ENCODE measurements at places on chromosomes 13 and 19.

GRCh38 chr19:35347171-35347929 is at the start of gene FFAR1:
FFAR1 (plus strand) TSS chr19:35347902; CDS start chr19:35351552, 3,650 bp downstream.
- DNase-seq: no peak

DNA sequence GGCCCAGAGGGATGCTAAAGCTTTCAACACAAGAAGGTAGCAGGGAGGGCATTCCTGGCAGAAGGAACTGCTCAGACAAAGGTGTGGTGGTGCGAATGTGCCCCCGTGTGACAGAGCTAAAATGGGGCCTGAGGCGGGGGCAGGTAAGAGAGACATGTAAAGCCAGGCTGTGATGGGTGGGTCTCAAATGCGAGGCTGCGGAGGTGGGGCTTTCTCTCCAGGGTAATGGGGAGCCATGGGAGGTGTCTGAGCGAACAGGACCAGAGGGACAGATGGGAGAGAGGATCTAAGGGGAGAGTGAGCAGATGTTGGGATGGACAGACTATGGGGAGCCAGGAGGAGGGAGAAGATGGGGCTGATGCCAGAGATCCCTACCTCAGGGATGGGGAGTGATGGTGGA is 44.7 kb upstream of the NFIC start:
- DNase-seq: no peak

DNA sequence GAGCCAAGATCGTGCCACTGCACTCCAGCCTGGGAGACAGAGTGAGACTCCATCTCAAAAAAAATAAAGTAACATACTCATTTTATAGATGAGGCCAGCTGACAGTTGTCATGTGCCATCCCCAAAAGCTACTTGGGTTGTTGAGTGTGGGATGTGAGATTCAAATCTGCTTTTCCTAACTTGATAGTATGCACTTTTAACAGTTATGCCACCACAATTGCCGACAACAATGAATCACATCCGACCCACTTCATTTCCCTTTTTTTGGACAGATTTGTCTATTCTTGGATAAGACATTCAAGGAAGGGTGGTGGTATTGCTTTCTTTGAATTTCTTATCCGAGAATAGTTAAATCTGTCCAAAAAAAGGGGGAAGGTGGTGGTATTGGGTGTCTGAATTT is 16.3 kb upstream of the DNMT1 start:
- DNase-seq: no peak

DNA sequence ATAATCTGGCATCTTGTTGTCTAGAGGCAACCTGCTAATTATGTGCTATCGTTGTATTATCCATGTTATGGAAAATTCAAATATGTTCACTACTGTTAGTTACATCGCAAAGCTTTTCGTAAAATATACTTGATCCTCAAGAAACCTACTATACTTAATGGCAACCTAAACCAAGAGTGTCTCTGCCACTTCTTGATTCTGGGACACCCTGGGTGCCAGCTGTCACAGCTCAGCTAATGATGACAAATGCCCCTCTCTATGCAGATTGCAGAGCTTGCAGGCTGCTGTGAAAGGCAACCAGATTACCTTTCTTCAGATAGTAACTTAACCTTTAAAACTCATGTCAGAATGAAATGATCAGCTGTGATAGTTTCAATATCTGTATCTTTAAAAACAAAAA is 8.9 kb upstream of the MAB21L1 start:
- no peak for DNase-seq

DNA sequence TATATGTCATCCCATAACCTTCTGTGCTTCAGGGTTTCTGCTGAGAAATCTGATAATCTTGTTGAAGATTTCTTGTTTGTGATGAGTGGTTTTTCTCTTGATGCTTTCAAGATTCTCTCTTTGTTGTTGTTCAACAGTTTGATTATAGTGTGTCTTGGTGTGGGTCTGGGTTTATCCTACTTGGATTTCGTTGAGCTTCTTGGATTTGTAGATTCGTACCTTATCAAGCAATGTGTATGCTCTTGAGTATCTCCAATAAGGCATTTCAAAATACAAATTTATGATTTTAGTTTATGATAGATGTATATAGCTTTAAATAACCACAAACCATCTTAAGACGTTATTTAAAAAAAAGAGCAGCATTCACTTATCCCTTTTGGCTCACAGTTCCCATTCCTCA is 57.5 kb downstream of the URI1 start:
- DNase-seq: no peak

DNA sequence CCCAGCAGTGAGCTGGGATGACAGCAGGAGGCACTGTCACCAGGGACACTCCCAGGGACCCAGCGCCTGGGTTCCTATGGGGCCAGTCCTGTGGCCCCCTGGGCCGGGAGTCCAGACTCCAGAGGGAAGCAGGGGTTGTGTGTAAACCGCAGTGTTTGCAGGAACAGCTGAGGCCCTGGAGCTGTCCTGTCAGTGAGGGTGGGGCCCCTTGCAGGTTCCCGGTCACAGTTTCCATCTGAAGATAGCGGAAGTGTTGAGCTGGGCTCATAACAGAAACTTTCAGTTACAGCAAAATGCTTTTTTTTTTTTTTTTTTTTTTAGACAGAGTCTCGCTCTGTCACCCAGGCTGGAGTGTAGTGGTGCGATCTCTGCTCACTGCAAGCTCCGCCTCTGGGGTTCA is 17.7 kb upstream of the CSNK1G2 start:
- DNase-seq: no peak

DNA sequence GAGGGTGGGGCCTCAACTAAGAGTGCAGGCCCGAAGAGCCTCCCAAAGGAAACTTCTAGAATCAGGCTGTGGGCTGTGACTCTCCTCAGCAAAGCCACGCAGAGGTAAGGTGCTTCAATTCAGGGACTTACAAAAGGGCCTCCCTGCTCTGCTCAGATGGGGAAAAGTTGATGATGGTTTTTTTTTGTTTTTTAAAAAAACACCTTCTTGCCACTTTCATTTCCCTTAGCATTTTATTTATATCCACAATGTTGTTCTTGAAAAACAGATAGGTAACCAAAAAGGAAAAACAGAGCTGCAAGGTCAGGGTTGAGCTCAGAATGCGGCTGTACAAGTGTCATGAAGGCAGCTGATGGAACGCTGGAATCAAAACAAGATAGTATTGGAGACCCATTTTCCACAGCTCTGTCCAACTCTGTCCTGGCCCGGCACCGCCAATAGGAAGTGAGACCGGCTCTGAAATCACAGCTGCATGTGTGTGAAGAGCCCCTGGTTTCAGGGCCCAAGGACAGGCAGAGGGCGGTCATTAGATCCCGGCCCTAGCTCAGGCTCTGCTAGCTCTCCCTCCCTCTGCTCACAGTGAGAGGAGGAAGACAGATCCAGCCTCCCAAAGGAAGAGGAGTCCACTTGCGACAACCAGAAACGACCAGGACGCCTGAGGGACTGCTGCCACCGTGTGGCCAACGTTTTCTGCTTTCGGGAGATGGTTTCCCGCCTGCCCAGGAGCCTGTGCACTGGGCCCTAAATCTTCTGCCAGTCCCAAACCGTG is 58.3 kb downstream of the KLF2 start:
- peak; percentile 92 for DNase-seq

DNA sequence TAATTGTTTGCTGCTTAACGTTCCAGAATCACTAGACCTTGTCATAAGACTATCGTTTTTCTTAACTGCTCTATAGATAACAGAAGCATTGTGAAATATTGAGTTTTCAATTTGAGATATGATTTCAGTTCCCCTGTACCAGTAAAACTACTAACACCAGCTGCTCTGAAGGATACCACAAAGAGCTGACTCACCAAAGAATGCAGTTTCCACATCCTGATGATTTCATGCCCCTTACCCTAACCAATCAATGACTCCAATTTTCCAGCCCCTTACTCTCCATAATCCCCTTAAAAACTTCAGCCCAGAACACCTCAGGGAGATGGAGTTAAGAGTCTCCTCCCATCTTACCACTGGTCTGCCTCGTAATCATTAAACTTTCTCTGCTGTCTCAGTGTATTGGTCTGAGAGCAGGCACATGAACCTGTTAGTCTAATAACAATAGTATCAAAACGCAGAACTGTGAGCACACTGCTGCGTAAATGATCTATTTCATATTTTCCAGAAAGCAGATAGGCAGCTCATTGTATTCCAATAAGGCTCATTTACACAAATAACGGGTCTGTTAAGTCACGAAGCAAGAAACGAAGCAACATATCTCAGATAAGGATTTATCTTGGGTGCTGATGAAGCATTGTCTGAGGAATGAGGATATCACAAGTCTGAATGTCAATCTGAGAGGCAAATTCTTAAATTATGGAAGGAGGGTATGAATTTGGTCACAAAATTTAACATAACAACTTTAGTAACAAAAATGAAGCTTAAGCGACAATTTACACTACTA is 14.1 kb upstream of the CCNA1 start:
- DNase-seq: peak; percentile 89

- no peak for DNase-seq
Observed at GRCh38 chr13:74169676-74170075, 35.5 kb upstream of the KLF12 start.

GRCh38 chr13:98847780-98848179 is 95.3 kb upstream of the SLC15A1 start:
- DNase-seq: no peak

DNA sequence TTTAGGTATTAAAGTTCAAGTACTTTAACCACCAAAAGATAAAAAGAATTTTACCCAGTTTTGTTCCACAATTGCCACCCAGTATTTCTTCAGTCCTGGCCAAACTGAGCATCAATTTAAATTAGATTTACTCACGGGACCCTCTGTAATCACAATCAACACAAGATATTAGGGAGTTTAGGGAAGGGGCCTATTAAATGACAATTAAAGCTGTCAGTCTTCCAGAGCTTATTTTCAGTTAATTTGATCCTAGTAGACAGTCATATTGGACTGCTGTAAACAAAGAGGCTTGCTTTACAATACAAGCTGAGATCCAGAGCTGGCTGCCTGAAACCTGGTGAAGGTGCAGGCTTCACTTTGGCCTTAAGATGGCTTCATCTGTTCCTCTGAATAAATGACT is 321.2 kb upstream of the NBEA start:
- DNase-seq: no peak

DNA sequence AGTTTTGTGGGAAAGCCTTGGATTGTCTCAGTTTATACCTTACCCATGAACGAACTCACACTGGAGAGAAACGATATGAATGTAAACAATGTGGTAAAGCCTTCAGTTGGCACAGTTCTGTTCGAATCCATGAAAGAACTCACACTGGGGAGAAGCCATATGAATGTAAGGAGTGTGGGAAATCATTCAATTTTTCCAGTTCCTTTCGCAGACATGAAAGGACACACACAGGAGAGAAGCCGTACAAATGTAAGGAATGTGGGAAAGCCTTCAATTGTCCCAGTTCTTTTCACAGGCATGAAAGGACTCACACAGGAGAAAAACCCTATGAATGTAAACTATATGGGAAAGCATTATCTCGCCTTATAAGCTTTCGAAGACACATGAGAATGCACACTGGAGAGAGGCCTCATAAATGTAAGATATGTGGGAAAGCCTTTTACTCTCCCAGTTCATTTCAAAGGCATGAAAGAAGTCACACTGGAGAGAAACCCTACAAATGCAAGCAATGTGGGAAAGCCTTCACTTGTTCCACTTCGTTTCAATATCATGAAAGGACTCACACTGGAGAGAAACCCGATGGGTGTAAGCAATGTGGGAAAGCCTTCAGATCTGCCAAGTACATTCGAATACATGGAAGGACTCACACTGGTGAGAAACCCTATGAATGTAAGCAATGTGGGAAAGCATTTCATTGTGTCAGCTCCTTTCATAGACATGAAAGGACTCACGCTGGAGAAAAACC is 7.5 kb upstream of the ZNF440 start:
- no peak for DNase-seq

DNA sequence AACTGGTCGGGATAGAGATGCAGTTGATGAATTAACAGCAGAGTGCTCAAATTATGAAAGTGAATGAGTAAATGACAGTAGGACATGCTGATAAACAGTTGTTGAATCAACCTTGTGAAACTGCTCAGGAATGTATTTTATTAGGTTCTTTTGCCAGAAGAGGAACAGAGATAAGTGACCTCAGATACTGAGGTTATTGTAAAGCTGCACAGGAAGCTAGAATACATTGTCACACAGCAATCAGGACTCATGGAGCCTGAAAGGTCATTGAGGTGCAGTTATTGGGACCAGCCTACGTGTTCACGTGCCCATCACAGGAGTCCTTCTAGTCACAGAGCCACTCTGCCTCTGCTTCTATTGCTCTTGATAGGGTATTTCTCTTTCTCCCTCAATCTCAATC is 47.5 kb upstream of the MED4 start:
- no peak for DNase-seq

DNA sequence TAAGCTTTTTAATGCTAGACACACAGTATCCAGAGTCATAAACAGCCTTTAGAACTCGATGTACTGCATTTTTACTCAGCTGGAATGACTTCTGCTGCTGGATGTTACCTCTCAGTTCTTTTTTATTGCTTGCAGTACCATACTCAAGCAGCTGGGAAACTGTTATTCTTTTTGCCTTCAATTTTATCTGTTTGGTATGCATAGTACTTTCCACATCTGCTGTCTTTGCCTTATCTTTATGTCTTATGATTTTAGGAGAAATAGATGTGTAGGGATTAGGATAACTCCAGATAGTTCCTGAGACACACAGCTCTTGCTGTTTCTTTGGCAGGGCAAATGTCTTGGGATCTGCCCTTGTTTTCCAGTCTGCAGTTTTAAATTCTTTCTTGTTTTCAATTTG is 31.5 kb downstream of the TEX30 start:
- DNase-seq: no peak

- no peak for DNase-seq
Observed at GRCh38 chr13:76461999-76462398, 424.2 kb downstream of the KCTD12 start.

GRCh38 chr19:19482809-19483596 is 32.3 kb downstream of the TSSK6 start:
- no peak for DNase-seq

GRCh38 chr13:102139626-102140025 is 262.2 kb downstream of the FGF14 start:
- DNase-seq: no peak

GRCh38 chr13:113938246-113938645 is 35.6 kb downstream of the C13orf46 start:
- DNase-seq: no peak

GRCh38 chr13:109737606-109738005 is 48.8 kb downstream of the IRS2 start:
- DNase-seq: no peak

GRCh38 chr13:97182111-97182890 is 39.8 kb upstream of the MBNL2 start:
- DNase-seq: no peak

GRCh38 chr13:99993660-99994637 is 12.4 kb downstream of the ZIC2 start:
- DNase-seq: no peak

DNA sequence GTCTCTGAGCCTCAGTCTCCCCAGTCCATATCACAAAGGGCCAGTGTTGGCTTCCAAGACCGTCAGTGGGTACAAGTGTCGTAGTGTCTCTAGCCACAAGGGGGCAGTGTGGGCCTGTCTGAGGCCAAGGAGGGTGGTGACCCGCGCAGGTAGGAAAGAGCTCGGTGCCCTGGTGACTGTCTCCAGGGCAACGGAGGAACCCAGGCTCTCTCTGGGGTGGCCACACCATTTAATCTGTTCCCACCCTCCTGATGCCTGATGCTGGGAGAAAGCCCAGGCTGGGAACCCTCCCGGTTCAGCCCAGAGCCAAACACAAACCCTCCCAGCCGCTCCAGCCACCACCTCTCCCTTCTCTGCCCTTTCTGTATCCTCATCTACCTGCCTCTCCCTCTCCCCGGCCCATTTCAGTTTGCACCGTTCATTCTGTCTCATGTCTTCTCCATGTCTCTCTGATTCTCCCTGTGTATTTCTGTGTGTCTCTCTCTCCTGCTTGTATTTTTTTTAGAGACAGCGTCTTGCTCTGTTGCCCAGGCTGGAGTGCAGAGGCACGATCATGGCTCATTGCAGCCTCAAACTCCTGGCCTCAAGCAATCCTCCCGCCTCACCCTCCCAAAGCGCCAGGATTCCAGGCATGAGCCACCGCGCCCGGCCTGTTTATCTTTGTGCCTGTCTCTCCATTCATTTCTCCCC is 17.5 kb upstream of the MEIS3 start:
- DNase-seq: peak; percentile 62

All from fibroblast of the aortic adventitia (primary cell).